ENCODE measurements at places on chromosomes 5 and 9.

- DNase-seq = no peak
Observed at GRCh38 chr5:135013445-135013844, 20.6 kb downstream of the PITX1 start.

- DNase-seq = no peak
Observed at GRCh38 chr5:135324160-135324559, 74.9 kb downstream of the MACROH2A1 start.

DNA sequence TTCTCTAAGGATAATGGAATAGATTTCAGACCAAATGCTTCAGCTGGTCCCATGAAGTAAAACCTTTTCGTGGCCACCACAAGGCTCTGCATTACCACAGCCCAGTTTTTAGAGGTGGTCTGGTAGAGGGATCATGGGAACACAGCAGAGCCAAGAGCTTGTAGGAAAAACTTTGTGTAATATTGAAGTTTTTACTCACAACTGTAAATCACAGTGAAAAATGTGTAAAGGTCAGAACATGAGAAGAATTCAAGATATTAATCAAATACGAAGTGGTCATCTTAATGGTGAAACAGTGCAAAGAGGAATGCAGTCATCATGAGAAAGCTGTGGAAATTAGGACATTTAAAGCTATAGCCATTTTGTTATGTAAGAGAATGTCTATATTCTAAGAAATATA lies 197.5 kb downstream of the NPR3 start:
- no peak for DNase-seq

DNA sequence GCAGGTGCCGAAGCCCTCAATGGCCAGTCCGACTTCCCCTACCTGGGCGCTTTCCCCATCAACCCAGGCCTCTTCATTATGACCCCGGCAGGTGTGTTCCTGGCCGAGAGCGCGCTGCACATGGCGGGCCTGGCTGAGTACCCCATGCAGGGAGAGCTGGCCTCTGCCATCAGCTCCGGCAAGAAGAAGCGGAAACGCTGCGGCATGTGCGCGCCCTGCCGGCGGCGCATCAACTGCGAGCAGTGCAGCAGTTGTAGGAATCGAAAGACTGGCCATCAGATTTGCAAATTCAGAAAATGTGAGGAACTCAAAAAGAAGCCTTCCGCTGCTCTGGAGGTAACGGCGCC lies 32.9 kb downstream of the CXXC5 start:
- DNase-seq = no peak

DNA sequence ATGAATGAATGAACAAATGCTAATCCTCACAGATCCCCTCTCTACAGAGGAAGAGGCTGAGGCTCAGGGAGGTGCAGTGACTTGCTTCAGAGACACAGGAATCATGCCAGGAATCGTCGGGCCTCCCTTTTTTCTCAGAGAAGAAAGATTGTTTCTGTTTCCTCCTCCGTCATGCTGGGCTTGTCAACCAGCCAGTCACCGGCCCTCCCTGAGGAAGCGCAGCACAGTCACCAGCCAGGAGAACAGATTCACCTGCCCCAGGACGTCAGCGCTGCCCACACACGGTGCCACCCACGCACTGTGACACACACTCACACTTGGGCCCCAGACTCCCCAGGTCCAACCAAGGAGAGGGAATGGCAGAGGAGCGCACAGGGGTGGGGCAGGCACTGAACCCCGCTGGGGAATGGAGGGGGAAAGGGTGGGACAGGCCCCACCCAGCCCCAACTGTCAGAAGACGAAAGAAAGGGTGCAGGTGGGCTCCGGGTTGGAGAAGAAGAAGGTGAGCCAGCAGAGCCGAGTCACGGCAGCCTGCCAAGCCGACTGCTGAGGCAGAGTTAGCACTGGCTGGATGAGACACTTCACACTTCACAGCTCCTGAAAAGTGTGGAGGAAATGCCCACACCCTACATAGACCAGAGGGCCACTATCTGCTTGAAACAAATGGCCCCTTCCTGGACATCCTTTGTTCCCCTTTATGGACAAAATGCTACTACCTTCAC lies 13.8 kb upstream of the ERGIC1 start:
- DNase-seq = no peak

GRCh38 chr5:86257871-86258270 lies 359.9 kb upstream of the COX7C start:
- no peak for DNase-seq

DNA sequence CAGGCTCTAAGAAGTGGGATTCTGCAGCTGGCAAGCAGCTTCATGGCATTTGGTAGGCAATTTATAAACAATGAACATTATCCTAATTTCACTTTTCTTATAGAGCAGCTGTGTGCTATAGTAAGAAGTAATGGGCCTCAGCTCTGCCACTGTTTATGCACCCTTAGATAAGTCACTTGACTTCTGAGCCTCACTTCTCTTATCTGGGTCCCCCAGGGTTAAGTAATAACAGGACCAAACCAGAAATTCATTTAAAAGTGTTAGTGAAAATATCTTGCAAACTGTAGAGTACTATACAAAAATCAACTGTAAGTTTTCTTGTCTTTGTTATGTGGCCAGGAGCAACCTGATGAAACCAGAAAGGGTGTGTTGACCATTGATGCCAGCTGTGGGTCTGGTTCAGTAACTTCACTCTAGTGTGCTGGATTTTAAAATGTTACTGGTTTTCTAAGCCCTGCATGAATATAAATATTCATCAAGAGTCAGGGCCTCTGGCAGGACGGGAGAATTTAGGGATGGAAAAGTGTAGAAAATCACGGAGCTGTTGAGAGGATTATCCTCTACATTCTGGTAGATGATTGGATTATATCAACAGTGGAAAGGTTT lies 24.2 kb downstream of the TNFAIP8 start:
- DNase-seq = no peak

- peak; percentile 42 for DNase-seq
Observed at GRCh38 chr5:157143127-157143971, 684 bp upstream of the MED7 start.

DNA sequence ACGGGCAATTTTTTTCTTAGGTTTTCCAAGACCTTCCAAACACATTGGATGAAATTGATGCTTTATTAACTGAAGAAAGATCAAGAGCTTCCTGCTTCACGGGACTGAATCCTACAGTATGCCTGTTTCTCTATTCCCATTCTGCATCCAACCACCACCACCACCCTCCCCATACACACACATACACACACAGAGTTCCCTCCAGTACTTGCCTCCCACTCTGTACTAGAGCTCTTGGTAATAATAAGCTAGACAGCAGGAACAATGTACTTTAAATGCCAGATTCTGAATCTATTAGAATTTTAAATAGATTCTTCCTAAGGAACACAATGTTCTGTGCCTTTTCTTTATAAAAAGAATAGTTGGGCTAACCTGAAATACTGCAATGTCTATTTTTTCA lies 67.4 kb downstream of the KLF9 start:
- no peak for DNase-seq

- no peak for DNase-seq
Observed at GRCh38 chr9:104658496-104659195, 35.7 kb upstream of the OR13D1 start.

GRCh38 chr5:159133041-159133741 lies 33.5 kb upstream of the EBF1 start:
- no peak for DNase-seq

DNA sequence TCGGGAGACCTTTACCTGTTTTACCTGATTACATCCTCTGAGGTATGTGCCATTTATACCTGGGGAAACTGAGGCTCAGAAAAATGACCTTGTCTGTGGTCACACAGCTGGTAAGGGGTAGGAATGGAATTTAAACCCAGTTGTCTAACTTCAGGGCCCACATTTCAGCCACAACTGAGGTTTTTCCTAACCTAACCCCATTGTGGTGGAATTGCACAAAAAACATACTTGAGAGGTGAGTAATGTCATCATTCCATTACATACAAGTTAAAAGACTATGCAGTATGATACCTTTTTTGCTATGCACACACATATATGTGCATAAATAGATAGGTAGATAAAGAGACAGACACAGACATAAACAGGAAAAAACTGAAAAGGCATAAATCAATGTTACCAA lies 14.1 kb downstream of the FGF1 start:
- no peak for DNase-seq

DNA sequence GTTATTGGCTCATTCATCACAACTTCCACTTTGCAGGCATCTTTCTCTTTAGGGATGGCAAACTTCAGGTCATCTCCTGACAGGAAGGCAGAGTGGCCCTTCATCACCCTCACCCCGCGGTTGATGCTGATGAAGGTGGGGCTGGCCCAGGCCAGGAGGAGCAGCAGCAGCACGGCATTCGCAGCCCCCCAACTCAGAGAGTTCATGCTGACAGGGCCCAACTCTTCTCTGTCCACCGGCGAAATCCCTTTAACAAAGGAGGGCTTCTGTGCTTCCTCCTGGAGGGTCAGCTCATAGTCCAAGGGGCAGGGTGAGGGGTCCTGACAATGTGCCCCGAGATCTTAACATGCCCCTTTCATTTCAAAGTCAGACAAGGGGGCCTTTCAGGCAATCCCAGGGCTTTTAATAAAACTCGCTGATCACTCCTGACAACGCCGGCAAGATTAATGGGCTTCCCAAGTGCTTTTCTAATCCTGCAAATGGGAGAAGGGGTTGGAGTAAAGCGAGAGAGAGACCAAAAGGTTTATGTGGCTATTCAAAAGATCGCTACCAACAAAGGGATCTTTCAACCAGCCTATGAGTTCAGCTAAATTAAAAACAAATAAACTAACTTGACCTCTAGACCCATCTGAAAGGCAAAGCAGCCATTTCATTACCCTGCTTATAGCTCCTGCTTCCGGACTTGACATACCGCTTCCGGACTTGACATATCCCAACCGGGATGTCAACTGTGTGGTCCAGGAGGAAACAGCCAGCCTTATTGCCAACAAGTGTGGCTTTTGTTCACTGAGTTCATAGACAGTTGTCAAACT lies 41.2 kb downstream of the FREM1 start:
- DNase-seq = no peak

GRCh38 chr5:121890297-121890858 lies 38.7 kb downstream of the FTMT start:
- DNase-seq = no peak

DNA sequence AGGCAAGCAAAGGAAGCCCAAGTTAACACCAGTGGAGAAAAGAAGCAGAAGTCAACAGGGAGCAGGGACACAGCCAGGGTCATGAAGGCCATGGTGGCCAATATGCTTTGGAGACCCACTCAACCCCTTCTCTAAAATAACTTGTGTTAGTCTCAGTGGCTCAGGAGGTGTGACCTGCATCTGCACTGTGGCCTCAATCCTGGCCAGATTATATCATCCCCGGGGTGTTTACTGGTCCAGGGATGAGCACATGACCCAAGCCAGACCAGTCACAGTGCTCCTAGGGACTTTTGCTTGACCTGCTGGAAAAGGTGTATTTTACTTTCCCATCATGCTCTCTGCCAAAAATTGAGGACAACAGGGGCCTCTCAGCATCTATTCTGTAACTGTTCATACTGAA lies 105.2 kb downstream of the DPYSL3 start:
- DNase-seq = no peak

- peak; percentile 66 for DNase-seq
Observed at GRCh38 chr9:127568971-127569885, 42.8 kb upstream of the STXBP1 start.

DNA sequence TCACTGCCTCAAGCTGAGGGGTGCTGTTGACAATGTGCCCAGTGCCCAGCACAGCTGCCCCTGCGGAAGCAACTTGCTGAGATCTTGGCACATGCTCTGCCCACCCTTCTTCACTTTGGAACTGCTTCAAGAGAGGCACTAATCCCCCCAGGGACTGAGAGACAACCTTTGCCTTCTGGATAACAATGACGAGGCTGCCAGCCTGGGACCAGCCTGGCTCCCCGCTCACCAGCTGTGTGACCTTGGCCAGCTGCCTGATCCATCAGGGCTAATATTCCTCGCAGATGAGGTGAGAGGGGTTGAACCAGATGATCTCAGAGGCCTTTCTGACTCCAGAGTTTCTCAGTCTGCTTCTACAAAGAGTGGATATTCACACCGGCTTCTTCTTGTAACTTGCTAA lies 81.0 kb downstream of the SHB start:
- no peak for DNase-seq

GRCh38 chr5:89721353-89721752 lies 688.2 kb downstream of the CETN3 start:
- DNase-seq = no peak

GRCh38 chr5:31889001-31889561 lies 250.2 kb downstream of the PDZD2 start:
- no peak for DNase-seq

DNA sequence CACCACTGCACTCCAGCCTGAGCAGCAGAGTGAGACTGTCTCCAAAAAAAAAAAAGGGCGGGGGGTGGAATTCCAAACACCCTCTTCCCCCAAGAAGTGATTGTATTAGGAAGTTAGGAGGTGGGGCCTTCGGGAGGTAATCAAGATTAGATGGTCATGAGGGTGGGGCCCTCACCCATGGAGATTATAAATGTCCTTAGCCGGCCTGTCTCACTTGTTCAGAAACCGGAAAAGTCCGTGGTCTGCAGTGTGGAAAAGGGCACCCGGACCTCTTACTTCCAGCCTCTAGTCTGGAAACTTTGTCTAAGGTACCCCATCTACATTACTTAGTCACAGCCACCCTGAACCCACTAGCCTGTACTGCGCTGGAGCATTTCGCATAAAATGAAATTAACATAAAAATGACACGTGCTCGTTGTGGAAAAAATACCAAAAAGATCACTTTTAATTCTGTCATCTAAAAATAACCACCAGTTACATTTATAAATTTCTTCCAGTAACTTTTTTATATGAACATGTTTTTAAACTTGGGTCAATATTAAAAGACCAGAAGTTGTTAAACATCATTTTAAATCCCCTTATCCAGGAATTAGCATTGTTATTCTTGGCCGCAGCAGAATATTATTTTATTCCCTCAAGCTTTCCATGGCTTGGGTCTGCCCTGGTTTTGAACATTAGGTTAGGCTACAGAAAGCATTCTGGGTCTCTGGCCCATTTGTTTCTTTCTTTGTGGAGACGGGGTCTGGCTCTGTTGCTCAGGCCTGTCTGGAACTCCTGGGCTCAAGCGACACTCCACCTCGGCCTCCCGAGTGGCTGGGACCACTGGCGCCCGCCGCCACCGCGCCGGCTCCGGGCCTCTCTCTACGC lies 1.2 kb upstream of the CKS2 start:
- peak; percentile 2 for DNase-seq

DNA sequence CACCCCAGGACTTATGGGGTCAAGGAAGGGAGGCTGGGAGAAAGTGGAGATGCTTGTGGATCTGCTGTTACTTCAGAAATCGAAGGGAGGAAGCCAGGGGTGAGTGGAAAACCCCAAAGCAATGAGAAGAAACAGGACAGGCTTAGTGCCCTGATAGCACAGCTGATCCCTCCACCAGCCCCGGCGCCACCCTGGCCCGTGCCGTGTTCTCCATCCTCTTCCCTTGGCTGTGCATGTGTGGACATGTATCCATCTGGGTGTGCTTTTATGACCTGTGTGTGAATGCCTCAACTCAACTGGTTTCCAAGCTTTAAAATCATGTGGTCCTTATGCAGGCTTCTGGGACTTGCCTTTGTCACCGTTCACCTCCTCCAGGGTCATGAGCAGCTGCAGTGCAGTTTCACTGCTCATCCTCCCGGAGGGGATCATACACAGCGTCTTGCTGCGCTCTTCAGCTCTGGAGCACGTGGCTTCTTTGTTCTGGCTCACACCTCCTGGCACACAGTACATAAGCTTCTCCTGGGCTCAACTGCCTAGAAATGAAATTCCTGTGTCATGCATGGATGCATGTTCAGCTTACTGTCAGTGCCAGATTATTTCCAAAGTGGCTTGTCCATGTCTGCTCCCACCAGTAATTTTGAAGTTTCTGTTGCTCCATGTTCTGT lies 58.2 kb downstream of the IPPK start:
- no peak for DNase-seq

- no peak for DNase-seq
Observed at GRCh38 chr9:92618633-92619225, 51.2 kb downstream of the IPPK start.

Measured in effector CD4-positive, alpha-beta T cell (primary cell).